ENCODE measurements at places on chromosomes 2 and 18. TPM values are rescaled to one million over a fixed set of nuclear protein-coding genes. Genes with fewer than 3 reads are reported as not detected.

PRSS56 gene
- total RNA-seq = not detected

VIL1 gene
- total RNA-seq = not detected

PSTPIP2 gene
- 5.3 TPM for total RNA-seq

CRYGC gene
- not detected for total RNA-seq

KHK gene
- total RNA-seq = 2.6 TPM

SPOPL gene
- total RNA-seq = 26.1 TPM

CGREF1 gene
- total RNA-seq = 8.5 TPM

CPS1 gene
- 4.3 TPM for total RNA-seq

MOCOS gene
- 0.48 TPM for total RNA-seq

KCNIP3 gene
- total RNA-seq = 0.48 TPM

KCNE4 gene
- under 0.01 TPM for total RNA-seq

PTPN4 gene
- total RNA-seq = 33.9 TPM

MRPL53 gene
- 18.8 TPM for total RNA-seq

AGFG1 gene
- total RNA-seq = 76.1 TPM

SLC23A3 gene
- 2.6 TPM for total RNA-seq

ELOA2 gene
- total RNA-seq = not detected

BARD1 gene
- 15.3 TPM for total RNA-seq

ATP8B1 gene
- total RNA-seq = 80.7 TPM

TMEM178A gene
- not detected for total RNA-seq

ITGA4 gene
- 5.4 TPM for total RNA-seq

AOX1 gene
- total RNA-seq = 10.1 TPM

SKA1 gene
- 6.9 TPM for total RNA-seq

PAX8 gene
- 1.3 TPM for total RNA-seq

RESP18 gene
- not detected for total RNA-seq

ABI2 gene
- 36.4 TPM for total RNA-seq

SLC16A14 gene
- total RNA-seq = under 0.01 TPM

SERPINB10 gene
- total RNA-seq = not detected

POTEC gene
- total RNA-seq = not detected

TTC21B gene
- 28.4 TPM for total RNA-seq

DSG4 gene
- not detected for total RNA-seq

All from vein endothelial cell (primary cell).